ENCODE measurements at places on chromosomes 16 and 17.

- no peak for DNase-seq
Observed at GRCh38 chr17:61063528-61063927, 336.1 kb upstream of the TBX2 start.

DNA sequence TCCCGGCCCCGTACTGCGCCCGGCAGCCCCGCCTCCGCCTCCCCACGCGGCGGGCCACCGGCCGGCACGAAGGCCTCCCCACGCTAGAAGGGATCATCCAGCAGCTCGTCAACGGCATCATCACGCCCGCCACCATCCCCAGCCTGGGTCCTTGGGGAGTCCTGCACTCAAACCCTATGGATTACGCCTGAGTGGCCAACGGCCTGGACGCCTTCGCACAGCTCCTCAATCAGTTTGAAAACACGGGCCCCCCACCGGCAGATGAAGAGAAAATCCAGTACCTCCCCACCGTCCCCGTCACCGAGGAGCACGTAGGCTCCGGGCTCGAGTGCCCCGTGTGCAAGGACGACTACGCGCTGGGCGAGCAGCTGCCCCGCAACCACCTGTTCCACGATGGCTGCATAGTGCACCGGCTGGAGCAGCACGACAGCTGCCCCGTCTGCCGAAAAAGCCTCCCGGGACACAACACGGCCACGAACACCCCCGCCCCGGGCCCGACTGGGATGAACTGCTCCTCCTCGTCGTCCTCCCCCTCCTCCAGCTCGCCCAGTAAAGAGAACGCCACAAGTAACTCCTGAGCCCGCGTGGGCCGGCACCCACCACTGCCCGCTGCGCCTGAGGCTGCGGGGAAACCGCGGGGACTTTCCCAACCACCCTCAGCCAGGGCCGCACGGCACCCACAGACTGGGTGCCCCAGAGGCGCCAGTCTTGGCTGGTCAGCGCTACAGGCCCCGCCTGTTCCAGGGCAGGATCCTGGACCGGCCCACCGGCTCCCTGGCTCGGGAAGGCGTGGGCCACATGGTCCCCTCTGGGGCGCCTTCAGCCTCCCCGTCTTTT is 39.0 kb upstream of the AKAP1 start:
- no peak for DNase-seq

DNA sequence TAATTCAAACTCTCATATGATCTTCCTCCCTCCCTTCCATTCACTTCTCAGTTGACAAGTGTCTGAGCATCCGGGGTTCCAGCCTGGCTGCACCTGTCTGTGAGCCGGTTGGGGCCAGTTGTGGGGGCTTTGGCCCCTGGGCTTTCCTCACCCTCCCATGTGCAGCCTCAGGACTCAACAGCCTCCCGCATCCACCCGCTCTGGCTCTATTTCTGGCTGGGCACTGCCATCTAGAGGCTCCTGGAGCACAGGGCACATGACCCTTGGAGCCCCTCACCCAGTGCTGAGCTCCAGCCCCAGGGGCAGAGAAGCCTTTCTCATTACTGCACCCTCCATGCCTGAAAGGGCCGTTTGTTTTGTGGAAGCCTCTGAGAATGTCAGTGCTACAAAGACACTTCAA is 43.3 kb downstream of the HAPSTR1 start:
- DNase-seq = peak; percentile 44

GRCh38 chr16:7526736-7527135 is 194.1 kb downstream of the RBFOX1 start:
- DNase-seq = no peak

DNA sequence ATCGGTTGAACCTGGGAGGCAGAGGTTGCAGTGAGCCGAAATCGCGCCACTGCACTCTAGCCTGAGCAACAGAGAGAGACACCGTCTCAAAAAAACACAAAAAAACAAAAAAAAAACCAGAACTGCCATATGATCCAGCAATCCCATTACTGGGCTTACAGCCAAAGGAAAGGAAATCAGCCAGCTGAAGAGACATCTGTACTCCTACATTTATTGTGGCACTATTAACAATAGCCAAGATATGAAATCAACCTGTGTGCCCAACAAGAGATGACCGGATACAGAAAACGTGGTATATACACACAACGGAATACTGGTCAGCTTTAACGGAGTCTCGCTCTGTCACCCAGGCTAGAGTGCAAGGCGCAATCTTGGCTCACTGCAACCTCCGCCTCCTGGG is 14.6 kb downstream of the FANCA start:
- no peak for DNase-seq

GRCh38 chr16:66271074-66272060 is 95.1 kb upstream of the CDH5 start:
- no peak for DNase-seq

DNA sequence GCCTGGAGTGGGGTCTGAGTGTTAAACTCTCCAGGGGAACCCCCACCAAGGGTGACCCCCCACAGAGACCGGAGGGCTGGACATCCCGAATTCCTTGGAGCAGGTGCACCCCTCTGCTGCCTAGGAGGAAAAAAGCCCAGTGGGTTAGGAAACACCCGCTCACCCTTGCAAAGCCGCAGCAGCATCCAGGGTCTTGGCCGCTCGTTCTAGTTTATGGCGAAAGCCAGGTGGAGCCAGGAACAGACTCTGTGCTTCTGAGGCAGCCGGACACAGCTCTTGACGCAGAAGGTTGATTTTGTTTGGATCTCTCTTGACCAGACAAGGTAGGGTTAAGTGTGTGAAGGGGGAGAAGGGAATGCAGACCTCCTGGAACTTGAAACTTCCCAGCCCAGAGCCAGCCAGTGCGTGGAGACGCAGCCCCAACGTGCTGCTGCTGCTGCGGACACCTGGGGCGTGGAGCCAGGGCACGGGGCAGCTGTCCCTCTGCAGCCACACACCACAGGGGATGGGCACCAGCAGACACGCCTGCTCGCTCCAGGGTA is 154.5 kb downstream of the LAT start:
- DNase-seq = no peak

- DNase-seq = no peak
Observed at GRCh38 chr16:9823510-9823909, 358.7 kb downstream of the GRIN2A start.

DNA sequence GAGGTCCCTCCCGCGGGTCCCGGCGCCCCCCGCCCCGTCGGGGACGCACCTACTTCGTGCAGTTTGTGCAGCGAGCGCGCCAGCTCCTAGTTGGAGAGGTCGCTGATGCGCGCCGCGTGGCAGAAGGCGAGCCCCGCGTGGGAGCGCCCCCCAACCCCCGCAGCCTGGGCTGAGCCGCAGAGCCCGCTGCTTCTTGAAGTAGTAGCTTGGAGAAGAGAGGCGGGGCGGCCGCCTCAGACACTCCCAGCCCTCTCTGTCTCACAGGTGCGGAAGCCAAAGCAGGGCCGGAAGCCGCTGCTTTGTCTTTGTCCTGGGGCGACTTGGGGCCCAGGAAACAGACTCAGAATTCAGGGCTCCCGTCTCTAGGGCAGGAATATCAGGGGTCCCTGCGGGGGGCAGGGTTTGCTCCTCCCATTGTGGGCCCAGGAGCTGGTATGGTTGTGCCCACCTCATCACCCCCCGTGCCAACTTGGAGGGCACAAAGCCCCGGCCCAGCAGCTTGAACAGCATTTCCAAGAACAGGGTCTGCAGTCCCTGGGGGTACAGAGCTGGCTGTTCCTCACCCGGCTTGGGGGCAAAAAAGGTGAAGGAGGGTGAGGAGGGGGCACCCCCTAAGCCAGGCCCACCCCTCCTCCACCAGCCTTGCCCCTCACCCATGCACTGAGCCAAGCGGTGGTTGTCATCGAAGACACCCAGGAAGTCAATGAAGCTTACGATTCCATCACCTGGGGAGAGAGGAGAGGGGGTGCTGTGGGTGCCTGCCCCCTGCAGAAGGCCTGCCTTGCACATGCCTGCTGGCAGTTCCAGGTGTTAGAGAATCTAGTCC is 13.5 kb downstream of the SPATA32 start:
- DNase-seq = peak; percentile 73

DNA sequence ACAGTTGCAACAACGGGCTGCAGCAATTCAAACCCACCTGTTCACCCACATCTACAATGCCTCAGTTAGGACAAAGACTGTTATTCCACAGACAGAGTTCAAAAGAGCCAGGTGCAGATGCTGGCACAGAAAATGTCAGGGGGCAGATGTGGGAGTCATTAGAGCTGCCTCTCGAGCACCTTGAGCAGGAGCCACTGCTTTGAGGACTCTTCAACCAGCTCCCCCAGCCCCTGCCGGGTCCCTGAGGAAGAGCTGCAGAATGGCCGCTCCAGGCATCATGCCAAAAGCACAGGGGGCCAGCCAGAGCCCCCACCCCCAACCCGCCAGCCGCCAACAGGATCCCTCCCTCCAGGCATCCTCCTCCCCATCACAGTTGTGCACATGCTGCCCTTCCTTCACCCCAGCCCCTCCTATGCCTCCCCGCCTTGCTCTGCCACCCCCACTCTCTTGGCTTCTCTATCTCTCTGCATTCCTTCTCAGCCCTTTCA is 20.8 kb downstream of the C17orf67 start:
- DNase-seq = no peak

- peak; percentile 45 for DNase-seq
Observed at GRCh38 chr16:50697881-50698767, 4.7 kb downstream of the NOD2 start.

GRCh38 chr17:60327134-60327900 is 64.6 kb downstream of the USP32 start:
- no peak for DNase-seq

DNA sequence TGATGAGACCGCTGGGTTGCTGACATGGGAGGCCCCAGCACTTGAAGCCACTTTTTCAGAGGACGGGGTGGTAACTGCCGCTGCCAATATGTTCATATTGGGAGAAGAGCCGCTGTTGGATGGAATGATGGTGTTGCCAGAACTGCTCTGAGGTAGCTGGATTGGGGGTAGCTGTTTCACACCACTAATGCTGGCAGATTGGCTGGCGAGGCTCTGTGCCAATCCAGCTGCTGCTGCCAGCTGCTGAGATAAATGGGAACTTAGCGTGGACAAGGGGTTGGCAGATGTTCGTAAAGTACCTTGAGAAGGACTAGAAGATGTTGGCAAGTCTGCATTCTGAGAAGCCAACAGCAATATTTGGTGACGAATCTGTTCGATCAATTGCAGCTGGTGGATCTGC is 10.0 kb downstream of the SALL1 start:
- no peak for DNase-seq

DNA sequence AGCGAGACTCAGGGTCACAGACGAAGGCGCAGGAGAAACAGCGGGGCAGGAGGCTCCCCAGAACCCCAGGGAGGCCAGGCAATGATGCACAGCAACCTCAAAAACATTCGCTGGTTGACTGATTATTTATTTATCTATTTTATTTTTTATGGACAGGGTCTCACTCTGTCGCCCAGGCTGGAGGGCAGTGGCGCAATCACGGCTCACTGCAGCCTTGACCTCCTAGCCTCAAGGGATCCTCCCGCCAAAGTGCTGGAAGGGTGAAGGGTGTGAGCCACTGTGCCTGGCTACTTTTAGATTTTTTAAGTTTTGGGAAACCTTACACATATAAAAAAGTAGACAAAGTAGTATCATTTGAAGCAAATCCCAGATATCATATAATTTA is 83.5 kb downstream of the ZNF778 start:
- DNase-seq = no peak

GRCh38 chr17:59851439-59852375 is 41.0 kb downstream of the TUBD1 start:
- DNase-seq = no peak

DNA sequence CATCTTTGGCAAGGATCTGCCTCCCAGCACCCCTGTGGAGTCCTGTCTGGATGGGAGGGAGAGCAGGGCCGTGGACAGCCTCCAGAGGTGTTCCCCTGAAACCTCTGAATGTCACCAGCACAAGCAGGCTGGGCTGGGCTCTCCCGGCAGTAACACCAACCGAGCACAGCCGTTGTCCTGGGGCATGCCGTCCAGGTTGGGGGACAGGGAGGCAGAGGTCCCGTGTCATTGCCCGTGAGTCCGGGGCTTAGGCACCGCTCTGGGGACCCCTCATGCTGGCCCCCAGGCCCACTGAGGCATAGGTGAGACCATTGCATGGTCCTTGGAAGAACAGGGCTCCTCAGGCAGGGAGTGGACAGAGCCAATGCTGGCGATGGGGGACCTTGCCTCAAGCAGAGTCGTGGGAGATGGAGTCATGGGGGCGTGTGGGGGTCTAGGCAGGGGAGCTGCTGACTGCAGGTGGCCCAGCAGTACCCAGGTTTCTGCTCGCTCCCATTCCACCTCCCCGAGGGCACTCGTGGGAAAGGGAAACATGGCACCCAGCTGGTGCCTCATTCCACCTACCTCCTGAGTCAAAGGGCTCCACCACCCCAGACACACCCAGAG is 17.5 kb downstream of the ENDOV start:
- no peak for DNase-seq

Measured in activated T-helper 1 cell treated with anti-CD3 and anti-CD28 coated beads, Interleukin-2, amount 50 U/mL, for 16 hours (primary cell).